ENCODE measurements at places on chromosomes 7 and 10.

DNA sequence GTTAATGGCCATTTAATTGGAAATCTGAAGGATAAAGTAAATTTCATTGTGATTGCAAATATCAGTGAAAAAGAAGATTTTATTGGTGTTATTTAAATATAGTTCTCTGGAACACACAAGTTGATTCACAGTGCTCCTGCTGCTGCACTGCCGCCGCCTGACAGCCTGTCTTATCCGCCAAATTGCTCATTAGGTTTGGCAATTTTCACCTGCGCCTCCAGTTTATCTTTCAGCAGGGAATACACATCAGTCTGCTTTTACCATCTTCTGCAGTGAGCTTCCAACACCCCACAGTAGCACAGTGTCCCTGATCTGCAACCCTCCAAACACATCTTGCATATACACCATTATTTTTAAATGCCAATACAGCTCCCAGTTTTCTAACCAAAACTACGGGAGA, 308.3 kb downstream of the PARD3 start:
- DNase-seq: no peak

GRCh38 chr10:72335394-72336258, 19.1 kb downstream of the DNAJB12 start:
- no peak for DNase-seq

DNA sequence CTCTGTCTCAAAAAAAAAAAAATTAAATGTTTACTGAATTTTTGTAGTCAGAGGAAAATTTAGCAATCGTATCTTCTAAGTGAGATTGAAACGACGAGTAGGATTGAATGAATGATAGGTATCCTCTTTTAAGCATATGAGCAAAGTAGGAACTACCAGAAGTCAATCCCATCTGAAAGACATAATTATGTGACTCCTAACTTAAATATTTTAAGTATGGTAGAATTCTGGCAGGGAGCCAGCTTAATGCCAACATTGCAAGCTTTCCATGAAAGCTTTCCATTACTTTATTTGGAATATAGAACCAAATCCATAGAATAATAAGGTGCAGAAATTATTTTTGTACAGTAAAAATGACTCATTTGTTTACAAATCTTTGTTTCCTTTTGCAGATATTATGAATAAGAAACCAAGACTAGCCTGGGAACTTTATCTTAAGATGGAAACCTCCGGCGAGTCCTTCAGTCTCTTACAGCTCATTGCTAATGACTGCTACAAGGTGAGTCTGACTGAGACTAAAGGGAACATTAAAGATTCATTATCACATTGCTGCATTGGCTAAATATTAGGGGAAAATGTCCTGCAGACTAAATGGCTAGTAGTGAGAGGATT, 50.2 kb upstream of the UBN2 start:
- no peak for DNase-seq

- peak; percentile 44 for DNase-seq
Observed at GRCh38 chr7:88111954-88112471, 107.8 kb downstream of the SRI start.

- DNase-seq: peak; percentile 56
Observed at GRCh38 chr10:70652761-70653657, 19.3 kb upstream of the ADAMTS14 start.

DNA sequence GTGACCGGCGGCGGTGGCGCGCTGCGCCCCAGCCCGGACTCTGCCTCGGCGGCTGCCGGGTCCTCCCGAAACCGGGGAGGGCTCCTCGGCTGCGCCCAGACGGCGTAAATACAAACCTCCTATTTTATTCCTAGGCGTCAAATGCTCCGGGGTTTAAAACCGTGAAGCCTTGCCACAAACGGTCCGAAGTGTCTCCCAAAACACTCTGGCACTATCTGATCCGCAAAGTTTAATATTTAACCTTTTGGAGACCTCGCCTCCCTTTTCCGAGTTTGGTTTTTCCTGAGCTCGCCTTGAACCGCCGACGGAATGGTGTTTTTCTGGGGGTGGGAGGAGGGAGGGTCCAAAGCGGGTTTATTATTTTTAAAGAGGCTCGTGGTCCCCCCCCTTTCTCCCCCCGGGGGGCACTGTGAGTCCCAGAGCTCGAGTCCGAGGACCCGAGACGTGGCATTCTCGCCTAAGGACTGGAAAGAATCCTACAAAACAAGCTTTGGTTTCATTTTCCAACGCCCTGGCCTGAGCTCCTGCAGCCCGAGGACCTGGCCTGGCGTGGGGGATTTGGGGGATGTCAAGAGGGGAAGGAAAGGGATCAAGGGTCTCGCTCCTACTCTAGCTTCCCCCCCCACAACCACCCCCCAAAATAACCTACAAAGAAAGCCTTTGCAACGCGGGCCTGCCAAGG, 1.8 kb downstream of the TNRC18 start:
- no peak for DNase-seq

DNA sequence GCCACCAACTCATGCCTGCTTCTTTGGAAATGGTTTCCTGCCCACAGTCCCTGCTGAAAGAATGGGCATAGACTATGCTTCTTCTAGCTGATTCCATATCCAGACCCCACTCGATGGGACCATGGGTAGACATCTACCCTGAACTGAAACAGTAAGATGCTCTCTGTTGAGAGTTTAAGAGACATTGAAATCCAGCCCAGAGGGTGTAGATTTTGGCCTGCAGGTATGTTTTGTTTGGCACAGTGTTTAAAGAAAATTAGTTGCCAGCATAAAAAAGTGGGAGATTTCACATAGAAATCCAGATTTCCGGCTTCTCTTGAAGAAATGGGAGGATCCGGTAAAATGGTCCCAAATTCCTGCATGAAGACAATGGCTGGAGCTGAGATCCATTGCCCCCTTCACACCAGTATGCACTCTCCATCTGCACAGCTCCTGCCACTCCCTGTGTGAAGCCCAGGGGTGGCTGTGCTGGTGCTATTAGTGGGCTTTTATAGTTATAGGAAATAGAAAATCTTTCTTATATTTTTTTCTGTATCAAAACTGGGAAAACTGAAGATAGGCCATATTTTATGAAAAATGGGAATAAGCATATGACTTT, 218.1 kb downstream of the PTEN start:
- DNase-seq: no peak

DNA sequence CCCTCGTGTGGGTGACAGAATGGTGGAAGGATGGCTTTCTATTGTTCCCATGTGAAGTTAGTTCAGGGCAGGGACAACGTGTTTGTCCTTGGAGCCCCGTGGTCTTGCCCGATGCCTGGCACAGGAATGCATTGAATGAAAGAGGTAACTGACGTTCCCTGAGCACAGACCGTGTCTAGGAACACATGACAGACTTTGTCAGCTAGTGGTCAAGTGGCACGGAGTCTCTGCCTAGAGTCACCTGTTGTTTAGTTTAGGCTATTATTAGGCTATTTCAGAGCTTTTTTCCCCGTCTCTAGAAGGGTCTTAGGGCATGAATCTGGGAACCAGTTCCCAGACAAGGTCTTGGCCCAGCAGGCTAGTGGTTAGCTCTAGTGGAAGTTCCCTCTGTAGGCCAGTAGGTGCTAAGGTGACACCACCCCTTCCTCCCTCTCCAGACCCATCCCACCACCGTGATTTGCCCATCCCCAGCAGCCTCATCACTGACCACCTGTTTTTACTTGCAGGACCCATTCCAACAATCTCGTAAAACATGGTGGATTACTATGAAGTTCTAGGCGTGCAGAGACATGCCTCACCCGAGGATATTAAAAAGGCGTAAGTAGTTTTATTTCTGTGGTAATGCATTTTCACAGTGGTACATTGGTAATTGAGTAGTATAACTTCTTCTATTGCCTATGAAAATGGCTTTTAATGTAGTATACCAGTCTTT, 21.4 kb downstream of the DNAJB6 start:
- no peak for DNase-seq

- no peak for DNase-seq
Observed at GRCh38 chr7:23184709-23185359, 3.0 kb downstream of the NUP42 start.

- no peak for DNase-seq
Observed at GRCh38 chr10:32259551-32259950, 87.4 kb downstream of the EPC1 start.

GRCh38 chr7:3215624-3216585, 85.1 kb upstream of the SDK1 start:
- peak; percentile 62 for DNase-seq

GRCh38 chr10:130227883-130228282, 91.7 kb downstream of the GLRX3 start:
- DNase-seq: no peak

- no peak for DNase-seq
Observed at GRCh38 chr7:155441856-155442255, 16.1 kb upstream of the EN2 start.

- DNase-seq: no peak
Observed at GRCh38 chr10:131496351-131497052, 185.0 kb upstream of the TCERG1L start.

GRCh38 chr7:101868191-101868950, 50.9 kb downstream of the CUX1 start:
- DNase-seq: peak; percentile 71

DNA sequence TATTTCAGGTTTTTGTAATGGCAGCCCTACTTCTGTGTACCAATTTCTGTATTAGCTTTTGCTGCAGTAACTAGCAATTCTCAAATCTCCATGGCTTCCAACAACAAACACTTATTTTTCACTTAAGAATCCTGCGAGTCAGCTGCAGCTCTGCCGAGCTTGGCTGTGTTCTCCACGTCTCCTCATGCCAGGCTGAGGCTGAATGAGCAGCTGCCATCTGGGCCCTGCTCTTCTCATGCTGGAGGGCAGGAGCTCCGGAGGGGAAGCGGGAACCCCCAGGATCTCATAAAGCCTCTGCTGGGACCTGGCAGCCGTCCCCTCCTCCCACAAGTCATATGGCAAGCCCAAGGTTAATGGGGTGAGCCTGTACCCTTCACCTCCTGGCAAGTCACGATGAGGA, 591.1 kb downstream of the SDK1 start:
- no peak for DNase-seq

GRCh38 chr10:78134773-78135306, 101.2 kb downstream of the RPS24 start:
- no peak for DNase-seq

DNA sequence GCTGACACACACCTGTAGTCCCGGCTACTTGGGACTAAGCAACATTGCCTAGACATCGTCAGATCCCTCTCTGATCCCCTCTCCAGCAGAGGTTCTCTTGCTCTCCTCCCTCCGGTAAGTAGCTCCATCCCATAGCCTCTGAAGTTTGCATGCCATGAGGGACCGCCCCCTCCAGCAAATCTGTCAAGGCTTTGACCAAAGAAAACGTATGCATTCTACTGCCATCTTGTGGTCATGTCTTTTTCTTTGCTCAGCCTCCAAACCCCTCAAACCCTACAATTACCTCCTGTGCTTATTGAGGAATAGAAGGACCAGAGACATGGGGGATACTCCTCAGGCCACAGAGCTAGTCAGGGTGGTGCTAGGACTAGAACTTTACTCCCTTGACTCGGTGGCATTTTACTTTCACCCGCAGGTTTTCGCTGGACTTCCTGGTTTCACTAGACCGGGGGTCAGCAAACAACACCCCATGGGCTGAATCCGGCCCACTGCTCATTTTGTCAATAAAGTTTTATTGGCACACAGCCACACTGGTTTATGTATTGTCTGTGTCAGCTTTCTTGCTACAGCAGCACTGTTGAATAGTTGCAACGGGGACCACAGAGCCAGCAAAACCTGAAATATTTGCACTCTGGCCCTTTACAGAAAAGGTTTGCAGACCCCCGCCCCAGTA, 202.6 kb upstream of the FOXK1 start:
- DNase-seq: peak; percentile 27

DNA sequence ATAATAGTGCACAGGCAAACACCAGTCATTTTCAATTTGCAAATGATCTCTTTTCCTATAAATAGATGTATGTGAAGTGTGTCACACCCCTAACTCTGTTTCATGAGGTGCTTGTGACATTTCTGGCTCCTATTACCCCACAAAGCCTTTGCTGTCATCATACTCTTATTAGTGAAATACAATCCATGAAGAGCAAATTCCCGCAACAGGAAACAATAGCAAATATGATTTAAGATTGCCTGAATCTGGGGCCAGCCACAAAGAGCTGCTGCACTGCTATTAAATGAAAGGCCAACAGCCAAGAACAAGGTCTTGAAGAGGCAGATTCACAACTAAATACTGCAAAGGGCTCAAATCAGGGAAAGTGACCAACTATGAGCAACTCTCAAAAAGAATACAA, 96.3 kb upstream of the CAV2 start:
- DNase-seq: no peak

DNA sequence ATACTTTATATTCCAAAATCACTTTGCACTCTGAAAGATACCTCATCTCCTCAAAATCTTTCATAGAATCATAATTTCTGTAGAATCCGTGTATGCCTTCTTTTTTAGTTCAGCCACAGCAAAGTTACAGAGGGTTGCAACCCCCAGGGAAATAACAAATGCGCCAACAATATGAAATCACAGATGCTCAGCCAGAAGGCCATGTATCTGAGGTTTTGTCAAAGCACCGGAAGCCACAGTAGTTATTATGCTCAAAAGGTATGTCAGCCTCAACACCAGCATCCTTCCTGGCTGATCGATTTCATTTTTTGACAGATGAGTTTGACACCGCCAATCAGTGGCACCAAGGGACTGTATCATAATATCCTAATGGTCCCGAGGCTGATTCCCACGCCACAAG, 204.1 kb downstream of the KCNMA1 start:
- DNase-seq: no peak

GRCh38 chr10:61454541-61454940, 1.4 kb upstream of the TMEM26 start:
- DNase-seq: no peak

DNA sequence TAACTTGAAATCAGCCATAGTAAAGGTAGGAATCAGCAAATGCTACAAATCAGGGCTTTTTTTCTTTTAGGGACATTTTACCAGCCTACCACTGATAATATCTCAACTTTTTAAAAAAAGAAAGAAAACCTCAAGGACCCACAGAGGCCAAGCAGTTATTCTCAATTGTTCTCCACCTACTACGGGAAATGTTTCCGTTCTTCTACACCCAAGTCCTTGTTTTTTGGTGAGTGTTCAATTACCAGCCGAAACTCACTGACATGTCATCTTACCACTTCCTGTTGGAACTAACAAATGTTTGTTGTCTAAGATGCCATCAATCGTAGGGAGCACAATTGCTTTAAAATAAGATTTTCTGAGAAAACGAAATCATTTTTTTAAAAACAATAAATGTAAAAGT, 50.2 kb upstream of the CDK1 start:
- DNase-seq: no peak

- no peak for DNase-seq
Observed at GRCh38 chr7:84568781-84569180, 374.2 kb upstream of the SEMA3A start.

GRCh38 chr10:130003787-130004613, 39.9 kb upstream of the EBF3 start:
- DNase-seq: no peak

DNA sequence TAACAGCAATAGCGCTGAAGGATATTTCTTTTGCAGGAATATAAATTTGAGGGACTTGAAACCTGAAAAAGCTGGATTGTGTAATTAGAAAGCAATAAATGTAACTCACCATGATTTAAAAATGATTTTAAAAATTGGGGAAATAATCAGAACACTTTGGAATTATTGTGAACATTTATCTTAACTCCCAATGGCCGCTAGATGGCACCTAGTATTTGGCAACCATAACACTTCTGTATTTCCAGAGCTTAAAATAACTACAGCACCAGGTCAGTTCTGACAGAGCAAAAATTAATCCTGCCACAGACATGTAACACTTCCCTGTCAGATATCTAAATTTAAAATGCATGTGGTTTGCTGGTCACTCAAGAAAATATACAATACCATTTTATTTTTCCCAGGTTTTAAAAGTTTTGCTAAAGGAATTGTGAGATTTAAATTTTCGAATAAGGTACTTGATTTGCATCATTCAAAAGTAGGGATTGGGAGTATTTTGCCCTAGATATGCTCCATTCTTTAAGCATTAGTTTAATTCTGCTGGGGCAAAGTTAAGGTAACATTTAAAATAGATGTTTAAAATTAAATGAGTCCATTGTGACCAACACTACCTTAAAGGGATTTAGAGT, 144.5 kb downstream of the PPP1R3A start:
- DNase-seq: peak; percentile 12

Measured in renal pelvis (tissue), 12 donors.